Breast epithelium (tissue), 4 donors: ENCODE measurements at places on chromosomes 13 and 19. TPM values are rescaled to one million over a fixed set of nuclear protein-coding genes. Genes with fewer than 3 reads are reported as not detected.

ZNF534 gene
- total RNA-seq, result 0.33 TPM

- no peak for DNase-seq
Measured at GRCh38 chr13:44601586-44601985, 25.5 kb upstream of the TSC22D1 start.

DNA sequence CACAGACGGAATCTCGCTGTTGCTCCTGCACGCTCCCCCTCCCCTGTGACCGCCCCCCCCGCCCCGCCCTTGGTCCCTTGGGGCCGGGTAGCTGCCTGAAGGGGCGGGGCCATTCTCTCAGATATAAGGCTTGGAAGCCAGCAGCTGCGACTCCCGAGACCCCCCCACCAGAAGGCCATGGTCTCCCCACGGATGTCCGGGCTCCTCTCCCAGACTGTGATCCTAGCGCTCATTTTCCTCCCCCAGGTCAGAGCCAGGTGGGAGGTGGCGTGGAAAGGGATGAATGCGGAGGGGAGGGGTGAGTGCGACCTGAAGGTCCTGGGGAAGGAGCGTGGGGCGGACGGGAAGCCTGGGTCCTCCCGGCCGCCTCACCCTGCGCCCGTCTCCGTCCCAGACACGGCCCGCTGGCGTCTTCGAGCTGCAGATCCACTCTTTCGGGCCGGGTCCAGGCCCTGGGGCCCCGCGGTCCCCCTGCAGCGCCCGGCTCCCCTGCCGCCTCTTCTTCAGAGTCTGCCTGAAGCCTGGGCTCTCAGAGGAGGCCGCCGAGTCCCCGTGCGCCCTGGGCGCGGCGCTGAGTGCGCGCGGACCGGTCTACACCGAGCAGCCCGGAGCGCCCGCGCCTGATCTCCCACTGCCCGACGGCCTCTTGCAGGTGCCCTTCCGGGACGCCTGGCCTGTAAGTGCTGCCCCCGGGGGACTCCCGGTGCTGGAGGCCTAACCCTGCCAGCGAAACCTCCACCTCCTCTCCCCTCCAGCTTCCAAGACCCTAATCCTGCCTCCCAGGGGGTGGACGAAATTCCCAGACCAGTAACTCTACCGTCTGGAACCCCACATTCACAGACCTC lies at the start of gene DLL3:
TSS of gene DLL3 (plus strand) at position 150 of the 845 bp plus-strand sequence. CDS start at position 178, 28 bp downstream.
- no peak for DNase-seq

FFAR1 gene
- not detected for total RNA-seq

DNA sequence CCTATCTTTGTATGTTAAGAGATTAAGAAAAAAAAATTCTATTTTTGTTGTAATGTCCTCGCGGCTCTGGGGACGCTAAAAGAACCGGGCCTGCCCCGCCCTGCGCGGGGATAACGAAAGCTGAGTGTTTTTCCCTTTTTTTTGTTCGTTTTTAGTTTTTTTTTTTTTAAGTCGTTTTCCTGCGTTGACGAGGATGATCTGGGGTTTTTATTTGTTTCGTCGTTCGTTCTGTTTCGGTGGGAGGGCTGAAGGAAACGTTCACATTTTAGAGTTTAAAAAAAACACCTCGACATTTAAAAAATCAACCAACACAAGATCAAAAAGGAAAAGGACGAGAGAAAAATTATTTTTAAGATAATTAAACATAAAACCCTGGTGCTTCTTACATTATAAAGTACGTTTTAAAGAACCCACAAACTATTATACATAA lies 5.6 kb downstream of the LYL1 start:
- DNase-seq, result no peak

PROZ gene
- not detected for total RNA-seq

C19orf12 gene
- total RNA-seq, result 230 TPM

DNA sequence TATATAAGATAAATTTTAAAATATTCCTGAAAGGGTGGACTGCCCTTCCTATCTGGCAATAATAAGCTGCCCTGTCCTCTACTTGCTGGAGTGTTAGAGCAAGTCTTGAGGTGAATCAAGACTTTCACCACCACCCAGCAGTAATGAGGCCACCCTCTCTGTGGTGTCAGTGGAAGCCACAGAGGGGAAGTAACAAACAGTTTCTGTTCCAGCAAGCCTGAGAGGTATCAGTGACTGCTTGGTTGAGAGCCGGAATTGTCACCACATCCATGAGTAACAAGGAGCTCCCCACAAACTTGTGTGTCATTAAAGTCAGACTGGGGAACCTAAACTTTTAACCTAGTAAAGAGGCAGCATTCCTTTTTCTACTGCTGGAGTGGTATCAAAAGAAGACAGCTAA lies 532.7 kb upstream of the SPRY2 start:
- no peak for DNase-seq

GRCh38 chr19:18141031-18141430 lies 11.9 kb upstream of the PIK3R2 start:
- DNase-seq, result no peak

OLFM4 gene
- 1.9 TPM for total RNA-seq

C1QTNF9B gene
- total RNA-seq, result not detected

- no peak for DNase-seq
Measured at GRCh38 chr19:35307931-35308330, 16.0 kb downstream of the MAG start.

GRCh38 chr19:57511484-57511883 lies 11.7 kb downstream of the ZNF773 start:
- no peak for DNase-seq
